Activated CD4-positive, alpha-beta T cell treated with anti-CD3 and anti-CD28 coated beads, Interleukin-2, Interleukin-6, amounts not matched to agents 100 ng/mL and 50 ng/mL, durations not matched to agents 16 hours and 8 hours (primary cell): ENCODE measurements at places on chromosomes 1 and 21.
A peak's percentile ranks its signal among the peaks of the same experiment; 100 is the strongest.

DNA sequence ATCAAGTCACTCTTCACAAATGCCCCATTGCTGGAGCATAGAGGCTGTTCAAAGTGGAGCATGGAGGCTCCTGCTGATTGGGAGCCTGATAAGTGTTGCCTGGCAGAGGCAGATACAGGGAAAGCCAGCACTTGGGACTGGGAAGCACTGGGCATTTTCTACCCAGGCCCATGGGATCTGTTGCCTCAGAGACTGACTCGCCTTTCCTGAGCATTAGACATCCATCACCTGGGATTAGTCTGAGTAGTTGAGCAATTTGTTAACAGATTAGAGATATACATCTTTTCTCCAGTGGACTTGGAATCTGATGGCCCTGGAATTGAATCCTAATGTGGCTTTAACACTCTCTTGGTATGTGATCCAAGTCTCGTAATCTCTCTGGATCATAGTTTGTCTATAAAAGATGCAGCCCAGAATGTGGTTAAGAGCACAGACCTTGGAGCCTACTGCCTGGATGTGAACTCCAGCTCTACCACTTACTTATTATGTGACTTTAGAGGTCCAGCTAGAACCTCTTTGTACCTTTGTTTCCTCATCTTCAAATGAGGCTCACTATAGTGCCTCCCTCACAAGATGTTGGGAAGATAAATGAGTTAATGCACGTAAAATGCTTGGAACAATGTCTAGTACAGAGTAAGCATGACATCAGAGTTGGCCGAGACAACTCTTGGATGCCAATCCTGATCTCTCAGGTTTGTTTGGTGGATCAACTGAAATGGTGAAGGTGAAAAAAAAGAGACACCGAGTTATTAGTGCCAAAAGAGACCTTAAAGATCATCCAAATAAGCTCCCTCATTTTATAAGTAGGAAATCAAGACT lies 38.3 kb upstream of the NRDC start:
- DNase-seq = no peak

- no peak for DNase-seq
These were observed 608.2 kb upstream of the ADGRL4 start for GRCh38 chr1:79614762-79615161.

GRCh38 chr1:87615491-87615890 lies 286.8 kb downstream of the LMO4 start:
- DNase-seq = no peak

- DNase-seq = no peak
These were observed 19.3 kb downstream of the DHCR24 start for GRCh38 chr1:54867717-54868057.

DNA sequence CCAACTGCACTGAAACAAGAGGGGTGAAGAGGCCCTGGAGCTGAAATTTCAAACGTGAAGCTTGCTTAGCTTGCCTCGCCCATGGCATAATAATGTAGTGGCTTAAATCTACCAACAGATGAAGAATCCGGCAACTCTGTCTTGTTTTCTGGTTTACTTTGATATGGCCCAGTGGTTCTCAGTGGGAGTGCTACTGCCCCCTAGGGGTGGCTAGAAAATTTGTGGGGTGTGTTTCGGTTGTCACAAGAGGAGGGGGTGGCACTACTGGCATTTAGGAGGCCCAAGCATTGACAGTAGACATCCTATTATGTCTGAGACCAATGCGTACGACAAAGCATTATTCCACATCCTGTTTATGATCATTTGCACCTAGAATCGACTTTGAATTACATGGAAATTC lies 51.9 kb upstream of the C8B start:
- DNase-seq = peak; percentile 26

DNA sequence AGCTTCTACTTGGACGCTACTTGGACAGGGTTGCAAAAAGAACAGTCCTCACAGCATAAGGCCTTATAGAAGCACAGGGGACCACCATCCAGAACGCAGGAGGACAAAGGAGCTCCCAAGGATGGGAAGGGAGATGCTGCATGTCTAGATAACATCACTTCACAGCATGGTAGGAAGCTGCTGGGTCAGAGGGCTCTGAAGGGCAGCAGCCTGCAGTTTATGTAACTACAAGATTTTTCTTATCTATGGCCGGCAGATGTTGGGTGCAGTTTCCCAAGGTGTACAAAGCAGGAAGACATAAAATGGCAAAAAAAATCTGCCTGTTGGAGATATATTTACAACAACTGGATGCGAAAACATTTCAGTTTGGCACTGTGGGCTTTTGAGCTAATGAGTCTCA lies 45.3 kb upstream of the SLC5A9 start:
- DNase-seq = no peak

DNA sequence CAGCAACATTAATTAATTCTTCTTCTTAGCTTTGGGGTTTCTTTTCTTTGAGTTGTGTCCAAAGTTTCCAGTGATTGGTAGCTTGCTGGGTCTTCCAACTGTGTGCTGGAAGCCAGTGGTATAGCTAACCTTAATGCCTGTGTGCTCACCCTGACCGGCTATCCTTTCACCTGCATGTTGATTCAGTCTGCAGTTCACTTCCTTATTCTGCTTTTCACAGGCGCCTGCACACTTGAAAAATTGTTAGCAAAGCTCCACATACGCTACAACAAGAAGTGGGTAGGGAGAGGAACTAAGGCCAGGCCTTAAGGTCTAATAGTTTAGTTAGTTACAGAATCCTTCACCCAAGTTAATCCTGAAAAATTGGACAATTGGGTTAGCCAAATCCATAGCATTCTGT lies 35.7 kb downstream of the NCF2 start:
- no peak for DNase-seq

DNA sequence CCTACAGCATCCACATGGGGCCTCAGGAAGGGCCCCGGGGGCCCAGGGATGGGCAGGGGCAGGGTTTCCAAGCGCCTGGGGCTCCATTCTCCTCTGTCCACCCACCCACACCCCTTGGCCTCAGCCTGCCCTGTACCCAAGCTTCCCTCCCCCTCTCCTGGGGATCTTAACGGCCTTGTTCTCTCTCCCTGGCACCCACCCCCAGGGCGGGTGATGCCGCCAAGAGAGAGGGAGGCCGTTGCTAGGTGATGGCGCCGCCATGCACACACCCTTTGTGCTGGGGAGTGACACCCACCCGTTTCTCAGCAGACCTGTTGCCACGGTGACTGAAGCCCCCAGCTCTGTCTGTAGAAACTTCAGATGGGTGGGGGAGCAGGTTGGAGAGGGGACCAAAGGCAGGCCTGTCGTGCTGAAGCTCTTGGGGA lies 7.6 kb downstream of the GPR37L1 start:
- DNase-seq = no peak

DNA sequence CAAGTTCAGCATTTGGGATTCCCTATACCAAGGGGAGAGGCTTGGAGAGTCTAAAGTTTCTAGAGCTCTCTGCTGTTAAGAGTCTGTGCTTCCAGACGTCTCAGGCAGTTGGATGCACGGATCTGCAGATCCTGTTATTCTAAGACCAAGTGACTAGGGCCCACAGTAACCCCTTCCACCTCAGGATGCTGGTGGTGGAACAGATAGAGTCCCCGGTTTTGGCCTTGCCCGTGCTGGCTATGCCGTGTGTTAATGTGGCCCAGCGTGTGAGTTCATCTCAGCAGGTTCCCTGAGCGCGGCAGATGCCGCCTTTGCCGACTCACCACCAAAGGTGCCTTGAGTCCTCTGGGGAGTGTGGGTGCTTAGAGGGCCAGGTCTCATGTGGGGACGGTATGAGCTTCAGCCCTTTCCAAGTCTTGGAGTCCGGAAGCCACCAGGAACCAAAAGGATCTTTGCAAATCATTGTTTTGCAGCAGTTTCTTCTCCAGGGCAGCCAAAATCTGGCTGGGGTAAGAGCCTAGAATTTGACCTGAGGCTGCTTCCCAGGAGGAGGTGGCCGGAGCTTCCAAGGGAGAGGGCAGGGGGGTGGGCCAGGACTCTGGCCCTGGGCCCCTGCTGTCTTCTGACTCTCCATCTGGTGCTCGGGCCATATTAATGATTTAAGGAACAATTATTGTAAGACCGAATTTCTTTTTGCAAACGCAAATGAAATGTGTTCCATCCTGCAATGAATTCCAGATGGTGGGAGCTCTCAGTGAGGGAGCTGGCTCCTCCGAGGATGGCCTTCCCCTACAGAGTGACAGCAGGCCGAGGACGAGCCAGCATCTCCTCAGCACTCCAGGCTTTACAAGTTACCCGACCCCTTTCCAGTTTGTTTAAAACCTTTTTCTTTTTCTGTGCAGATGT lies 205.7 kb downstream of the FOXD2 start:
- no peak for DNase-seq

DNA sequence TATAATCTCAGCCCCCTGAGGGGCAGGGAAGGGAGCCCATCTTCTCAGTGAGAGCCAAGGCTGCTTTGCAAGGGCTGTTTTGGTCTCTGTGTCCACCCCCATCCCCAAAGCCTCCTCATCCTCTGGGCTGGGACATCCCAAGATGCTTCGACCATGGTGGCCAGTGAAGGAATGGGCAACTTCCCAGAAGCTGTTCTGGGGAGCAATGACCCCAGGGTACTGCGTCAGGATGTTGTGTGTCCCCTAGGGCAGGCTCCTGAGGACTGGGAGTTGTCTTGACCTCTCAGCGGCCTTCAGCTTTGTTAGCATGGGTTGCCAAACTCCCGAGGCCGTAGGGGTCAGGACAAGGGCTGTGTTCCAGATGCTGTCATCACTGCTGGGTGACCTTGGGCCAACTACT lies 238.4 kb upstream of the POU3F1 start:
- no peak for DNase-seq

DNA sequence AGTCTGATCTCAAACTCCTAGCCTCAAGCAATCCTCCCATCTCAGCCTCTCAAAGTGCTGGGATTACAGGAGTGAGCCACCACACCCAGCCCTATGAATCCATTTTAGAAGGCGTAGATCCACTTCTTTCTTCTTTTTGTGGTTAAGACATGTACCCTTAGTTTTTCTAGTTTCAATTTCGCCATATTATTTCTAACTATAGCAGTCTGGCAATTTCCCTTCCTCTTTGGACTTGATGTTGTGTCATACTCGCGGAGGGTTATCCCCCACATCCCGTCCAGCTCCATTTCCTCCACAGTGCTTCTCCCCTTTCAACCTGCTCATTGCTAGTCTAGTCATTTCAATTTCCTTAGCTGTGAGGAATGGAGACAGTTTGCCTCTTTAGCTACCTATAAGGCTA lies 5.2 kb upstream of the LRRC8D start:
- no peak for DNase-seq

GRCh38 chr1:91727763-91728162 lies 158.2 kb downstream of the TGFBR3 start:
- DNase-seq = no peak

DNA sequence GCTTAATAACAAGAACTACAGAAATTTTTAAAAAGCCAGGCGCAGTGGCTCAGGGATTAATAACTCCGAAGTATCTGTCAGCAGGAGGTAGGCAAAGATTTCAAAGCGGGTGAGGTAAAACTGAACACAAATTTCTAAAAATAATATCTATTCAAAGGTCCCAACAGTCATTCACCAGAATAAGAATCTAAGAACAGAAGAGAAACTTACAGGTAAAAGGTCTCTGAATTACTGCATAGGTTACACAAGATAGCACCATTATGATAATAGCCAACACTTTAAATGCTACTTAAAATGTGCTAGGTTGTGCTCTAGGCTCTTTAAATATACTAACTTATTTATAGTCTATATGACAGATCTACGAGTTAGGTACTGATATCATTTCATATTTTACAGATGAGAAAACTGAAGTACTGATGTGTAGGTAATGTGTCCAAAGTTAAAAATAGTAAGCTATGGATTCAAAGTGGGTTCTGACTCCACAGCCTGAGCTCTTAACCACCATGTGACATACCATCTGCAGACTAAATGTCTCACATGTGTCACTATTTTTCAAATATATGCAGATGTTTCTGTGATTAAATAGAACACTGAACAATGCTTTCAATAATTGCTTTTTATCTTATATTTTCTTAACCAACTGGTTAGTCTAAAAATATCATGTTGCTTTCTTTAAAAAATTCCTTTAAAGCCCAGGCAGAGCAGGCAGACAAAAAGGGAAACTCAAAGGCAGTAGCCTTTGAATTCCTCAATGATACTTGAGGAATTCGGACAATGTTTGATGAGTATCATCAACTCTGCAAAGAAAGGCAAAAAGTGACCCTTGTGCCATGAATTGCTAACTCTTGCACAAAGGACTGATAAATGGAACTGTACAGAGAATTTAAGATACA lies 80.5 kb upstream of the TTC39A start:
- DNase-seq = no peak

DNA sequence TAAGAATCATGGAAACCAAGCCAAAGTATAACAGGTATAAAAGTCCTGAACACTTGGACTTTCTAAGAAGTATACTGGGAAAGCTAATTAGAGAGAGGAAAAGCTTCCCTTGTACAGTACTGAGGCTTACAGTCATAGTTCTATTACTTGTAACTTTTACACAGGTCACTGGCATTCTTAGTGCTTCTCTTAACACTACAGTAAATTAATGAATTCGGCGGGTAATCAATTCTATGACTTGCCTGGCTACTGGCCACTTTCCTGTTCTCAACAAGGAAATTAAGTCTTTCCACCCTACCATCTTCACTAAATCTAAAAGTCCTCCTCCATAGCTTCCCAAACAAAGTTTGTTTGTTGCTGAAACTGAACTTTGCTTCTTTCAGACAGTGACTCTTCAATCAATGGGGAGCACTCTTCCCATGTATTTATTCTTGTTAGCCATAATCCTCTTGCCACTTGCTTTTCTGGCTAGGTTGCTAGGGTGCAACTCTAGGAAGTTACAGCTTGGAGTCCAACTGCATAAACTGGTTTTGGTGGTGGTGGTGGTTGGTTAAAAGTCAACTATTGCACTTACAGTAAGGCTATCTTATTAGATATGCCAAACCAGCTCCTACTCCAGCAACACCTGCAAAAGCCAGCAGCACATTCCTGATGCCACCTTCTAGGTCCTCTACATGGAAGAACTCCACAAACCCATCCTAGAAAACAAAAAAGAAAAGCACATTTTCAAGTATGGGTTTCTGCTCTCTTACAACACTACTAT lies 2.4 kb downstream of the MCL1 start:
- DNase-seq = no peak

DNA sequence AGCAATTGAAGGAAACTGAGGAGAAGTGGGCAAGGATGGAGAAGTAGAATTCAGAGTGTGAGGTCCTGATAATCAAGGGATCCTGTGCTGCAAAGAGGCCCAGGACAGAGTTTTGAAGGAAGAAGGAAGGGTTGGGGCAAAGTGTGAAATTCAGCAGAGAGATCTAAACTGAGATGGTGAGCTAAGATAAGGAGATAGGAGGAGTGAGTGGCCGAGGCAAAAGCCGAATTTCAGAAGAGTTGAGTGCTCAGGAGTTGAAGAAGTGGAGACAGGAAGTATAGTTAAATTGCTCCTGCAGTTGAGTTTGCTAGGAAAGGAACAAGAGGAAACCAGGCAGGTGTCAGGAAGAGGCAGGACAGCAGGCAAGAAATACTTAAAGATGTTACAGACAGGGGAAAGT lies 16.4 kb upstream of the MAPKAPK2 start:
- no peak for DNase-seq
